ENCODE measurements at places on chromosomes 5 and 9.

DNA sequence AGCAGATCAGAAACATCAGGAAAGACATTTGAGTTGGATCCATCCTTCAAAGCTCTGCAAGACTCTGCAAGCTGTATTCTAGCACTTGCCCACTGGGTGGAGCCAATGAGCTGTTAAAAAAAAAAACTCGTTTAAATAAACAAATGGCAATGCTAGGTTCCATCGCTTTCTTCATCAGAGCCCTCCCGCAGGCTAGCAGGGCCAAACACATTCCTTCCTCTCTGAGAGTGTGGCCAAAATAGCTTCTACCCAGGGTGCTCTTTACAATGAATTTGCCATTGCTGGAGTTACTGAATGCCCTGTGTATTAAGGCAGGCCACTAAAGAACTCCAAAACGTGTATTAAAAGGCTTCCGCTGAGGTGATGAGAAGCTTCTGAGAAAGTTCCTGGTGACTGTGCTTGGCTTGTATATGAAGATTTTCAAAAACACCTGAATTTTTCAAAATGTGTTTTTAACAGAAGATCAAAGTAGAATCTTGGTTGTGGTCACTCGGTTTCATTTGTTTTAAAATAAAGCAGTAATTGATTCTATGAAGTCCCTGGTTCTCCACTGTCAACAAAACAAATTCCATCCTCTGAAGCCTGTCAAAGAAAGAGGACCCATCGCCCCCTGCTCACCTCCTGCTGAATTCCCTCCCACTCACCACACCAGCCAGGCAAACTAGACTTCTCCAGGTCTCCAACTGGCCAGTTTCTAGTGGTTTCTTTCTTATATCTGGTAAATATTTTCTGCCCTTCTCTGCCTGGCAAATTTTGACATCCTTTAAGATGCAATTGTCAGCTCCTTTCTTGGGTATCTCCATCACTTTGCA is 36.5 kb upstream of the EQTN start:
- DNase-seq, result peak; percentile 51

DNA sequence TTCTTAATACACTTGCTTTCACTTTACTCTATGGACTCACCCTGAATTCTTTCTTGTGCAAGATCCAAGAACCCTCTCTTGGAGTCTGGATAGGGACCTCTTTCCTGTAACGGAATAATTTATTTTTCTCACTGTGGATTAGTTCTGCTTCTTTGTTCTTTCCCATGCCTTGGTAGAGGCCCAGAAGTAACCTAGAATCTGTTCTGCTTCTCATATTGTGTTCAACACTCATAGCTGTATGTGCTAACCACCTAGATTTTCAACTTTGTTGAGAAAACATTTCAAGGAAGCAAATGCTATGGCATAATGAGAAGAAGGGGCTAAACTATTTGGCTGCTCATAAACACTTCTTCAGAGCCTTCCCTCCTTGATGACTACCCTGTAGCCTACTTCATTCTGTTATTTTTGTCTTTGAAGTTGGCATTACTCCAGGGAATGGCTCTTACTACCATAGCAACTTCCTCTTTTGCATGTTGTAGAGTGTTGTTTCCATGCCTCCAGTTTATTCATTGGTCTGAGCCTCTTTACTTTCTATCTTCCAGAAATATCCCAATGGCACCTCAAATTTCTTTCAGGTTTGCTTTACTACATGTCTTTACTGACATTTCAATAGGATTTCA is 74.3 kb downstream of the KIAA0825 start:
- no peak for DNase-seq

DNA sequence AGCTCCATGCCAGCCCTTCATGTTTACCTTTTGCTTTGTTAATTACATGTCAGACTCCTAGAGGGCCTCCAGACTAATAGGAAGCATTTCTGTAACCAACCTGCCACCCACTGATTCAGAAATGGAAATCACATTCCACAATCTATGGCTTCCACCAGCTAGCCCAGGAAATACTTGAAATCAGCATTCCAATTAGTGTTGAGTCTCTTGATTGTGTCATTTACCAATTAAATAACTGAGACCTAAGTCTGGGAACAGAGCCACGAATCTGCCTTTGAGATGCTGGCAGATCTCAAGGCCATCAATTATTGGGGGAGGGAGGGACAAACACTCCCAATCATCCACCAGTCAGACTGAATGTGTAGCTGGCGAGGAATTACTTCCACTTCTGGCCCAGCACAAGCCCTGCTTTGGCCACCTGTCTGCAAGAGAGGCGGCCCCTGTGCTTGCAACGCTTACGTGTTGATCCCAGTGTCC is 27.4 kb upstream of the SAP30L start:
- no peak for DNase-seq

- no peak for DNase-seq
Measured at GRCh38 chr5:159031513-159031912, 68.2 kb downstream of the EBF1 start.

DNA sequence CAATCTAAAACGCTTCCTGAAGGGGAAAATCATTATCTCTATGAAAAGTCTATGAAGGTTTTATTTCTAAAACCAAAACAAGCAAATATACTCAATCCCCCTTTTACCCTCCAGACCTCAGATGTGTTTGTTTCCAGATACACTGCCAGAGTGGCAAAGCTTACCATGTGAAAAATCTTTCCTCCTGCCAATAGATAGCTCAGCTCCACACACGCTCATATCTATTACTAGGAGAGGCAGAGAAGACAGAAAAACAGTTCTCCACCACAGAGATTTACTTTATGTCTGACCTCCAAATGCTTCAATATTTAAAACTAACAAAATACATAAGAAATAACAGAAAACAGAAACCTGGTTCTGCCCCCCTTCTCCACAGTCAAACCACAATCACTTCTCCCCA is 7.0 kb downstream of the IRX2 start:
- DNase-seq, result no peak

DNA sequence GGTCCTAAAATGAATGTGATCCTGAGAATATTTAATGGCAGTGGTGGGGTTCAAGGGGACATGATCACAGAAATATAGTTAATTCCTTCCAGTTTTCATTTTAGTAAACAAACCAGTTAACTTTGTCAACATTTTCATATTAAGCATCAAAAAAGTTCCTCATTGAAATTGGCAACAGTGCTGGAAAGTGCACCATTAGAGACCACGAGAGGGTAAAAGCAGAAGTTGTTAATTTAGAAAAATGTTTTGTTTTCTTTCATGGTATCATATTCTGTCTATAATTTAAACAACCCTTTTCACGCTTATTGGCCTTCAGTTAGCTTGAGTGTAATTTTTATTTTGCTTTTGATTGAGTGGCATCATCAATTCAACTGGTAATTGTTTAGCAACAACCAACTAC is 11.9 kb downstream of the GIN1 start:
- DNase-seq, result no peak

DNA sequence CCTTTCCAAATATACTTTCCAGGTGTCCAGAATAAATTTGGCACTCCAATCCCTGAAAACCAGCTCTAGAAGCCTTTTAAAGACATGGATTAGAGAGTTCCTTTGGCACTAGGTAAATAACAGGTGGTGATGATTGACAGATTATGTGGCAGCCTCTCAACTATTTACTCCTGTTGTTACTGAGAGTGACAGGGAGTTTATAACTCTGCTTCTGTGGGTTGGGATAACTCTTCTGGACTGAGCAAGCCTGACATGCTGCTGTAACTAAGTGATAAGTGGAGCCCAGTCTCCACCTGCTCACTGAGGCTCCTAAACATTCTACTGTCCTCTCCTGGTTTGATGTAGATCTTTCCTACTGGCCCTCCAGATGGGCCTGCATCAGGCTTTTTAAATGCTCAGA is 693.2 kb upstream of the FTMT start:
- DNase-seq, result no peak

DNA sequence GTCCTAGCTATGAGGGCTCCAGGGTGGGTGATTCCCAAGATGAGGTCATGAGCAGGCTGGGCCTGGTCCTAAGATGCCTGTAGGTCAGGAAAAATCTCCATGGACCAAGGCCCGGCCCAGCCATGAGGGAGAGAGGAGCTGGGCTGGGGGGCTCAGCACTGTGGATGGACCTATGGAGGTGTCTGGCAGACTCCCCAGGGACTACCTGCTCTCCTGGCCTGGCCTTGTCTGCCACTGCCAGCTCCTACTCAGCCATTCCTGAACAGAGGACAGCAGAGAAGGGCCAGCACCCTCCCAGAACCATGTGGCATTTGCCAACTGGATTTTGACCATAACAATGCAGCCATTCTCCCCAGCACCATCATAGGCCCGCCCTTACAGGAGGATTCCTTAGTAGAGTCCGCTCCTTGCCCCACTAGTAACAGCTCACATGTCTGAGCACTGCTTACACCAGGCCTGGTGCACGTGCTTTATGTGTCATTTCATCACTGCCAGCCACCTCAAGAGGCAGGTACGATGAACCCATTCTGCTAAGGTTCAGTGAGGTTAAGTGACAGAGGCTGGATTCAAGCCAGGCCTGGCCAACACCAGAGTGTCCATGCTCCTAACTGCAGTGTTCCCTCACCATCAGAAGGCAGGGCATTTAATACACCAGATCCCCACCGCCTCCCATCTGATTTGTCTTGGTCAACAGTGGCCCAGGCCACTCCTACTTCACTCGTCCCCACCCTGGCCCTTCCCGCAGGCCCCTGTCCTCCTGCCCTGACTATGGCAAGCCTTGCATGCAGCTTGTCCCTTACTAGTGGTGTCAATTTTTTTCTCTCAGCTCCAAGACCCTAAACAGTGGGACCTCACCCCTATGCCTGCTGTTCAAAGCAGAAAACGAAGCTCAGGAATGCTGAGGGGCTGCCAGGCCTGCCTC is 669 bp downstream of the IL13 start:
- DNase-seq, result no peak

GRCh38 chr5:134648425-134649162 is at the start of gene SEC24A:
Gene SEC24A, plus strand, starts transcription at chr5:134648785. Its CDS starts 292 bp downstream, at chr5:134649077.
- peak; percentile 90 for DNase-seq

- DNase-seq, result no peak
Measured at GRCh38 chr9:103992938-103993579, 101.0 kb upstream of the SMC2 start.

DNA sequence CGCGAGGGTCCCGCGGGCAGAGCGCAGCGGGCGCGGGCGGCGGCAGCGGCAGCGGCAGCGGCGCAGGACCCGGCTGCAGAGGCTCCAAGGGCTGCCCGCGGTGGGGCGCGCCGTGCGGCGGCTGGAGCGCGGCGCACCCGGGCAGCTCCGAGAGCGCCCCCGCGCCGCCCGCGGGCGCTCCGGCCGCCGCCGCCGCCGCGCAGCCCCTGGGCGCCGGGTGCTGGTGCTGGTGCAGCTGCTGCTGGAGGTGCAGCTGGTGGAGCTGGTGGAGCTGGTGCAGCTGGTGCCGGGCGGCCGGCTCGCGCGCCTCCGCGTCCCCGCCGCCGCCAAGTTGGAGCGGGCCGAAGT is 644 bp downstream of the IER5L start:
- DNase-seq, result peak; percentile 23

GRCh38 chr5:112614986-112615385 is 122.7 kb upstream of the APC start:
- no peak for DNase-seq

DNA sequence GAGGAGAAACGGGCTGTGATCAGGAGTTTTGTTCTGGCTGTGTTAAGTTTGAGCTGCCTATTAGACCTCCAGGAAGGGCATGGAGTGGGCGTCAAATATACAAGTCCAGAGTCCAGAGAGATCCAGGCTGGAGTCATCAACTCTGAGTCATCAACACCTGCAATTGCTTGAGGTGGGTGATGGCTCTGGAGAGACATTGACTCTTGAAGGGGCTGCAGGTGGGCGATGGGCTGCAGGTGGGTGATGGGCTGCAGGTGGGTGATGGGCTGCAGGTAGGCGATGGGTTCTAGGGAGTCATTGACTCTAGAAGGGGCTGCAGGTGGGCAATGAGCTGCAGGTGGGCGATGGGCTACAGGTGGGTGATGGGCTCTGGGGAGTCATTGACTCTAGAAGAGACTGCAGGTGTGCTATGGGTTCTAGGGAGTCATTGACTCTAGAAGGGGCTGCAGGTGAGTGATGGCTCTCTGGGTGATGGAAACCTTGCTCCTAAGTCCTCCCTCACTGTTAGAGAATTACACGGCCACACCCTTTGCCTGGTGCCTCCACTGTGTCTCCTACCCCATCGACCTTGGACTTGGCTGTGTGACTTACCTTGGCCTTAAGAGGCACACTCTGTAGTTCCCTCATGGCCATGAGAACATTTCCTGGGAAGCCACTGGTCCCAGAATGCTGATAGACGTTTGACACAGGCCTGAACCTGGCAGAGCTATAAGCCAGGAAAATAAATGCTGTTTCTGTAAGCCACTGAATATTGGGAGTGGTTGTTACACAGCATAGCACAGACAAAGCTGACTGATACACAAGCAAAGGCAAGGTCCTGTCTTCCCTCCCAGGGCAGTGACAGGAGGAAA is 10.4 kb upstream of the FIBCD1 start:
- no peak for DNase-seq

DNA sequence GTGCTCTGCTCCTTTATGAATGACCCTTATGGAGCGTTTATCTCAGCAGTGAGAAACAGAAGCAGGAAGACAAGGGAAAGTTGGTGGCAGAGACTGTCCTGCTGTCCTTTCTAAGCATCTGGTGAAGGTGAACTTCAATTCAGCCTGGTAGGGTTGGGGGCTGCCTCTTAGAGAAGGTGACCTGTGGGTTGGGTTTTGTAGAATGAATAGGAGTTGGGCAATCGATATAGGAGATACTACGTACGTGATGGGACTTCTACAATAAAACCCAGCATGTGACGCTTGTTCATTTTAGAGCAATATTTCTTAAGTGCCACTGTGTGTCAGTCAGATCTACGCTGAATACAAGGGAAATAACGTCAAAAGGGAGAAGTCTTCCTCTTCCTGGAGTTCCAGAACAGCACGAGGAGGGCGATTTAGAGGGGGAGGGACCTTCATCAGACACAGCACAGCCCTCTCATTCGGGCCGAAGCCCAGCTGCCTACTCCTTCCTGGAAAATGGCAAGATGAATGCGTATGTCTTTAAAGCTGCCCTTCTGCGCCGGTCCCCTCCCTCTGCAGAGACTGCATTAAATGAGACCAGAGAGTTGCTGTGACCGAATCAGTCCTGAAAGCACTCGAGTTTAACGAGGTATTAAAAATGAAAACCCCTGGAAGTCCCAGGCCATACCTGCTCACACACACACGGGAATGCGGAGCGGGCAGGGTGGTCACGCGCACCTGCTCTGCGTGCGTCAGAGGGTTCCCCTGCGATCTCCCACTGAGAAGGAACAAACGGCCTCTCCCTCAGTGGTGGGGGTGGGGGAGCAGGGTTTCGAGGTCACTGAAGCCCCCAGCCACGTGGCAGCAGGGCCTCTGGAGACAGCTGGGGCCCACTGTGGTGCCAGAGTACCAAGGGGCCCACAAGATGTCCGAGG is 85.3 kb upstream of the SARDH start:
- no peak for DNase-seq

DNA sequence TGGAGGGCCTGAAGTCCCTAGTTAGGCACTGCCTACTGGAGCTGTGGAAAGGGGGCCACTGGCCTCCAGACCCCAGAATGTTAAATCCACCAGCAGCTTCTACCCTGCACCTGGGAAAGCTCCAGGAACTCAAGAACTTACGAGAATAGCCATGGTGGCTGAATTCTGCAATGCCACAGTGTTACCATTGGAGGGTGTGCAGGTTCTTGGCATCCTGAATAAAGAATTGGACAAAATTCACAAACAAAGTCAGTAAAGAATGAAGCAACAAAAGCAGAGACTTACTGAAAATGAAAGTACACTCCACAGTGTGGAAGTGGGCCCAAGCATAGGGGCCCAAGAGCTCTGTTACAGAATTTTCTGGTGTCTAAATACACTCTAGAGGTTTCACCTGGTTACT is 107.0 kb downstream of the PRDM9 start:
- no peak for DNase-seq
